ENCODE measurements at places on chromosomes 4 and X. TPM values are rescaled to one million over a fixed set of nuclear protein-coding genes. Genes with fewer than 3 reads are reported as not detected.

Gene PPP4R3C
- total RNA-seq = not detected

Gene SPANXA1
- not detected for total RNA-seq

Gene TEX13D
- total RNA-seq = not detected

Gene DOCK11
- 4.4 TPM for total RNA-seq

DNA sequence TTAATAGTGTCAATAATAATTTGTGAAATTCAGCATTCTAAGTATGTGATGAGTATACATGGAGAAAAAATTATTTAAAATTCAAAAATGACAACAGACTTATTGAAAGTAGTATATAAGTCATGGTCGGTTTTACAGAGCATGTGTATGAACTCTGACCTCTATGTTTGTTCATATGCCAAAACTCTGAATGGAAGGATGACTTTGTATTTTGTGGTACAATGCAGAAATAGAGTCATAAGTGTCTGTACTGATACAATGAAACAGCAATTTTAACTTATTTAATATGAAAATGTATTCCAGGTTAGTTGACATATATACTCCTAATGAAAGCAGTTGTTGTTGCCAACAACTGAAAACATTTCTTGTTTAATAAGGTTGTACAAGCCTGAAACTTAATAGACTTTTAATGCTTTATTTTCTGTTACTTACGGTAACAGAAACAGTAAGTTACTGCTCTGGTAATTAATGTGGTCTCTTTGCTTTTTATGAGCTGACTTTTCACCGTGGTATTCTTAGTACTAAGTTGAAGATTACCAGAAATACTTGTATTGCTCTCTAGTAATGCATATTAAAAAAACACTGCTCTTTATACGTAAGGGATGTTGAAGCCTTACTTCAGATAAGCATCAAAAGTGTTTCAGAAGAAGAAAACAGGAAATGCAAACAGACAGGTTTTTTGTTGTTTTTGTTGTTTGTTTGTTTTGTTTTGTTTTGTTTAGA lies 1.9 kb downstream of the UBE2K start:
- no peak for DNase-seq

DNA sequence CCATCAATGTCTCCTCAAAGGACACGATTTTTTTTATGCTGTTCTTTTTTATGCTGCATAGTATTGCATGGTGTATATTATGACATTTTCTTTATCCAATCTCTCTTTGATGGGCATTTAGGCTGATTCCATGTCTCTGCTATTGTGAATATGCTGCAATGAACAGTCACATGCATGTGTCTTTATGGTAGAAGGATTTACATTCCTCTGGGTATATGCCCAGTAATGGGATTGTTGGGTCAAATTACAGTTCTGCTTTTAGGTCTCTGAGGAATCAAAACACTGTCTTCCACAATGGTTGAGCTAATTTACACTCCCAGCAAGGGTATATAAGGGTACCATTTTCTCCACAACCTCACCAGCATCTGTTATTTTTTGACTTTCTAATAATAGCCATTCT lies 113.9 kb downstream of the GRIA3 start:
- no peak for DNase-seq

DNA sequence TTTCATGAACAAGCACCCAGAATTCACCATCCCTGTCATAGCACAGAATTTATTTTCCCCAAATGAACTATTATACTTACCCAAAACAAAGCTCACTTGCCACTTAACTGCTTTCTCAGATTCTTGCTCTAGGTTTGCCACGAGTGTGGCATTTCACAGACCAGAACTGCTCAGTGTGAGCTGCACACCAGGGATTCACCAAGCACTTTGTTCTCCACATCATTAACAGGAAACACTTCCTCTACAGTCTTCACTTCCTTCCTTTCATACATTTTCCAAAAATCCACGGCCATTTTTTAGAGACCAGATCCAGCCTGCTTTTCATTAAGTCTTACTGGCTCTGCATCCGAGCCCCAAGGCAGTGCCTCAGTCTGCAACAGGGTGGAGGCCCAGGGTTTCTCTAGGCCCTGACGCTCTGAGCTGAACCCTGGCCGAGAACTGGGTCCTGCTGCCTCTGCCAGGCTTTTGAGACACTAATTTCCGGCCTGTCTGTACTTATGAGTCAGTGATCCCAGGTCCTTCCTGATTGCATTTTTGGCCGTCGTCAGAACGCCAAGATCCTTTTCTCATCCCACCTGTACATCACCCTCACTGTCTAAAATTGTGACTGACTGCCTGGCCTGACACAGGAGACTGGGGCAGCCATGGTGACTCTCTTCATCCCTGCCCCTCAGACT lies 67.6 kb upstream of the MTNR1A start:
- DNase-seq = peak; percentile 38

DNA sequence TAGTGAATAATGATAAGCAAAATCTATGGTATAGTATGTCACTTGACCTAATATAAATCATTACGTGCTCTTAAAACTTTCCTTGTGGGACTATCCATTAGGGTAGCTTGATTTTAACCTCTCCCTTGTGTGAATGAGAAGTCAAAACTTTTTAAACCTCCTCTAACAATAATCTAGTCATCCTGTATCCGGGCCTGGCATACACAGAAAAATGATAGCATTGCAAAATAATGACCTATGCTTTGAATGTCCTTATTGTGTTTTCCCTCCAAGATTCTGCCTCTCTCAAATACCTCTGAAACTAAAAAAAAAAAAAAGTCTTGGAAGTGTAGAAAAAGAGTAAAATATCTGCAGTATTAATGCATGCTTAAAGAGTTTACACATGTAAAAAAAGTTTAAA lies 250.0 kb upstream of the NDST3 start:
- DNase-seq = no peak

DNA sequence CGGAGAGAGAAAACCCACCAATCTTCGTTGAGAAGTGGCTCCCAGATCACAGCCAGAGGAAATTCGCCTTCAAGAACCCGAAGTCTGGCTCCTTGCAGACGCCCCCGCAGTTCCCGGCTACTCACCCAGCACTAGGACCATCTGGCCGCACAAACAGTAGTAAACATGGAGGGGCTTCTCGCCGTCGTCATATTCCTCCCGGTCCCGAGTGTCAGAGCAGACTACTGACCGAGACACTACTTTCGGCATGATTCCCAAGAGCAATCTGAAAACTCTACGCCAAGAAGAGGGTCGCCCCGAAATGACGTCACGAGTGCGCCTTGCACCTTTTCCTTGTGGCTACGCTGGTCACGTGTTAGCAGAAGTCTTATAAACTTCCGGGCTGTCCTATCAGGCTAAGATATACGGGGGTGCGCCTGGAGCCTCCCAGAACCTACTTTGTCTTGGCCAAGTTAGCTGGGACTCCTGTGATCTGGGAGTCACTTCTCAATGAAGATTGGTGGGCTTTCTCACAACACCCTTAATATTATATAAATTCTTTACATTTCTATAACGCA lies at the start of gene STEEP1:
Gene STEEP1 (minus strand): TSS at position 303 of the 557 bp plus-strand sequence. CDS start 54 bp downstream, at position 249.
- DNase-seq = peak; percentile 94
